T-helper 2 cell (primary cell): ENCODE measurements at places on chromosomes 13 and 19.

GRCh38 chr19:38360839-38361631 lies 13.3 kb upstream of the PSMD8 start:
- DNase-seq, result no peak

DNA sequence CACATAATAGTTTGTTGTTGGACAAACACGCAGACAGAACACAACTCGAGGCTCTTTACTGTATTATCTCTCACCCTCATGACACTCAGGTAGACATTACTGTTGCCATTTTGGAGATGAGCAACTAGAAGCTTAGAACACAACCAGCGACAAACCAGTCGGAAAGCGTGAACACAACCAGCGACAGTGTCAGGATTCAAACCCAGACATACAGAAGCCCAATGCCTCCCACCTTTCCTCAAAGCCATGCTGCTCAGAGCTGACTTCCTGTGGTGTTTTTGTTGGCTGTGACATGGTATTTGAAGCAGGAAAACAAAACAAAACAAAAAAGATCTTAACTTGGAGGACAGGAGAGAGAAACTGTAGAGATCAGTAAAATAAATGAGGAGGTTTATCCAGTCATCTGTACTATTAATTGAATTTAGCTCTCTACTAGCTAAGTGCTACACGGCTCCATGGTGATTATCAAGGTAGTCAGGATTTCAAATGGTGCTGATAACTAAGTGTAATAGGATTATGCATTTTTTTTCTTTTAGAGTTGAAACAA lies 92.1 kb downstream of the STARD13 start:
- no peak for DNase-seq

- DNase-seq, result peak; percentile 73
These were observed at the start of gene GGACT for GRCh38 chr13:100588331-100589177. GGACT (minus strand) TSS chr13:100588789; CDS start chr13:100532591, 56,198 bp downstream.

DNA sequence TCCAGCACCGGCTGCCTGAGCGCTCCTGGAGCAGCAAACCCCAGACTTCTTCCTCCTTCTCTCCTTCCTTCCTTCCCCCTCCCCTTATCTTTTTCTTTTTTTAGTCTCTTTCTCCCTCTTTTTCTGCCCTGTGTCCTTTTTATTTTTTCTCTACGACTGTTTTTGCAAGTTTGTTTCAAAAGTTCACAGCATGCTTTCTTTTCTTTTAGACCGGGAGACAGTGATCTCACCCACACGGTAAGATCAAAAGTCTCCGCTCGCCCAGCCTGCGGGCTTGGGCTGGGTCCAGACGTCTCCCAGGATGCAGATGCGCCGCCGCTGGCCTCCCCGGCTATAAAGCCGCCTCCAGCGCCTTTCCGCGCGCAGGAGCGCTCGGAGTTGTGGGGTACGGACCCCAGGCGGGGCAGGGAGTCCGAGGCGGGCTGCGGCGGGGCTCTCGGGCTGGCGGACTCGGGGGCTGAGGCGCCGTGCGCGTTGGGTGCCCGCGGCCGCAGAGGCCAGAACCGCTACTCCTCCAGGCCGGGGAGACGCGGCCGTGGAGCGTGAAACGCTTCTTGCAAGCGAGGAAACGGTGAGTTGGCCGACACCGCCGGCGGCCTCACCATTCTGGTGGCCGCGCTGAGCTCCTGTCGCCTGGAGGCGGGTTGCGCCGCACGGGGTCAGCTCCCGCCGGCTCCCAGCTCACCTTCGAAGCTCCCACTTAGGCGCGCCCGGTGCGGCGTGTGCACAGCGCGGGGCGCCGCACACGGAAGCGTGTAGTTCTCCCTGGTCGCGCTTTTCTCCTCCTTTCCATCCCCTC lies 2.0 kb upstream of the TSHZ3 start:
- DNase-seq, result no peak

DNA sequence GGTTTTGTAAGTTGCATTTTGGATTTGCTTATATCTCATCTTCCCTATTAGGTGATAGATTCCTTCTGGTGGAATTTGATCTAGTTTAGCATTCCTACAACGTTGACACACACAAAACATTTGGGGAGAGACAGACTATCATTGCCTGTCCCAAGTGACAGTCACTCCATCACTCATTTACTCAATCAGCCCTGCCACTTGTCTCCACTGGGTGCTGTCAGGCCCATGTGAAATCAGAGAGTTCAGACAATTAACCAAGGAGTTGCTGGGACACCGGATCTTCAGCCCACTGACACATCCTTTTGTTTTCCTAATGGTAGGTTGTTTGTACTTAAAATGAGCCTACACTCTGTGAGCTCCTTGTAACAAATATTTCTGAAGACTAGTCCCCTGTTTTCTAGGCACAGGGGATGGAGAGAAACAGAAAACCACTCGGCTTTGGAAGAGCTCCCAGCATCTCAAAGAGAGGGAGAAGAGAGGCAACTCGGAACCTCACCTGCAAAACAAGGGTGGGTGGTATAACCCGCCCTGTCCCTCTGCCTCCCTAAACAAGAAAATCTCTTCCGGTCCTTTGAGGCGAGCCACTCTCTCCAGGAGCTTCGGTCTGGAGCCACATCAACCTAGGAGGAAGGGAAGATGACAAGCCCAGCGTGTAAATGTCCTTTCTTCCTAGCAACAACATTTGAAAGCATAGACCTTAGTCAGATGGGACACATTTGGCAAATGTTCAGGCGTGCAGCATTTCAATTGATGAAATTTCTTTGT lies 440.9 kb upstream of the KLF12 start:
- DNase-seq, result no peak

- no peak for DNase-seq
These were observed 329.7 kb upstream of the HTR2A start for GRCh38 chr13:47226516-47226915.

- DNase-seq, result no peak
These were observed 89.3 kb upstream of the C1QTNF9B start for GRCh38 chr13:23986619-23987018.

GRCh38 chr19:53865918-53866864 lies 1.5 kb upstream of the MYADM start:
- DNase-seq, result peak; percentile 76
